ENCODE measurements at places on chromosomes 11 and 22. TPM values are rescaled to one million over a fixed set of nuclear protein-coding genes. Genes with fewer than 3 reads are reported as not detected.

Gene DGCR6
- 7.9 TPM for total RNA-seq

Gene AAMDC
- total RNA-seq, result 11.9 TPM

Gene MS4A15
- total RNA-seq, result not detected

Gene OR2AG1
- not detected for total RNA-seq

Gene IGSF22
- total RNA-seq, result 1.4 TPM

Gene CCDC116
- total RNA-seq, result not detected

Gene NUDT22
- total RNA-seq, result 75.0 TPM

Gene CAVIN3
- 35.0 TPM for total RNA-seq

Gene MOGAT2
- total RNA-seq, result not detected

Gene SLC29A2
- 1.9 TPM for total RNA-seq

Gene ARHGAP8
- total RNA-seq, result 15.0 TPM

Data from bronchial epithelial cell (primary cell).